ENCODE measurements at places on chromosomes 5 and 9. TPM values are rescaled to one million over a fixed set of nuclear protein-coding genes. Genes with fewer than 3 reads are reported as not detected.

FLT4 gene
- polyA plus RNA-seq, result not detected

KIF27 gene
- 2.1 TPM for polyA plus RNA-seq

NUTM2F gene
- polyA plus RNA-seq, result not detected

C5orf47 gene
- polyA plus RNA-seq, result not detected

MEGF10 gene
- not detected for polyA plus RNA-seq

IL3 gene
- not detected for polyA plus RNA-seq

TMC1 gene
- polyA plus RNA-seq, result not detected

OLFML2A gene
- 34.4 TPM for polyA plus RNA-seq

FIBCD1 gene
- 2.2 TPM for polyA plus RNA-seq

PCDH1 gene
- 0.11 TPM for polyA plus RNA-seq

TAF7 gene
- polyA plus RNA-seq, result 71.0 TPM

CD72 gene
- 0.86 TPM for polyA plus RNA-seq

ZNF367 gene
- 0.36 TPM for polyA plus RNA-seq

PRR16 gene
- 27.2 TPM for polyA plus RNA-seq

PCDHB4 gene
- polyA plus RNA-seq, result 0.04 TPM

C5orf34 gene
- 3.5 TPM for polyA plus RNA-seq

ZNF879 gene
- polyA plus RNA-seq, result 1.9 TPM

EGFLAM gene
- polyA plus RNA-seq, result 20.1 TPM

ARPC5L gene
- polyA plus RNA-seq, result 45.8 TPM

LECT2 gene
- not detected for polyA plus RNA-seq

GPR21 gene
- 0.35 TPM for polyA plus RNA-seq

PALM2AKAP2 gene
- 5.0 TPM for polyA plus RNA-seq

CAVIN4 gene
- 0.71 TPM for polyA plus RNA-seq

EIF4E1B gene
- not detected for polyA plus RNA-seq

SPATA31A7 gene
- polyA plus RNA-seq, result not detected

SAXO1 gene
- 0.01 TPM for polyA plus RNA-seq

AGPAT2 gene
- polyA plus RNA-seq, result 24.4 TPM

IFNB1 gene
- not detected for polyA plus RNA-seq

PCDHB16 gene
- 0.66 TPM for polyA plus RNA-seq

SPINK4 gene
- polyA plus RNA-seq, result not detected

PIP5K1B gene
- polyA plus RNA-seq, result not detected

SAP30L gene
- 51.9 TPM for polyA plus RNA-seq

ALDH1A1 gene
- polyA plus RNA-seq, result 7.0 TPM

KCNV2 gene
- polyA plus RNA-seq, result not detected

PTPA gene
- polyA plus RNA-seq, result 159 TPM

SLC1A1 gene
- 0.45 TPM for polyA plus RNA-seq

BTNL9 gene
- polyA plus RNA-seq, result not detected

ANKRD55 gene
- not detected for polyA plus RNA-seq

SYNPO gene
- polyA plus RNA-seq, result 10.1 TPM

SPEF2 gene
- 2.3 TPM for polyA plus RNA-seq

GRM6 gene
- not detected for polyA plus RNA-seq

PRKAA1 gene
- 107 TPM for polyA plus RNA-seq

CLIC3 gene
- polyA plus RNA-seq, result 0.42 TPM

PCDHB5 gene
- 0.68 TPM for polyA plus RNA-seq

CNTNAP3 gene
- polyA plus RNA-seq, result 1.8 TPM

ROR2 gene
- 12.3 TPM for polyA plus RNA-seq

PANK3 gene
- polyA plus RNA-seq, result 17.3 TPM

WDR38 gene
- not detected for polyA plus RNA-seq

NEURL1B gene
- polyA plus RNA-seq, result 1.8 TPM

FOXD4L3 gene
- not detected for polyA plus RNA-seq

NIM1K gene
- 0.83 TPM for polyA plus RNA-seq

NEUROG1 gene
- not detected for polyA plus RNA-seq

PAEP gene
- not detected for polyA plus RNA-seq

NR4A3 gene
- polyA plus RNA-seq, result 0.17 TPM

TEX48 gene
- not detected for polyA plus RNA-seq

DEPDC1B gene
- polyA plus RNA-seq, result 2.9 TPM

IL4 gene
- not detected for polyA plus RNA-seq

NPR3 gene
- 4.0 TPM for polyA plus RNA-seq

SLC34A3 gene
- not detected for polyA plus RNA-seq
